ENCODE measurements at places on chromosomes 3 and 15. TPM values are rescaled to one million over a fixed set of nuclear protein-coding genes. Genes with fewer than 3 reads are reported as not detected.

The TIGIT gene
- polyA plus RNA-seq = 1.0 TPM

The CAPN3 gene
- 2.9 TPM for polyA plus RNA-seq

The COPB2 gene
- polyA plus RNA-seq = 32.7 TPM

- DNase-seq = no peak
Measured at GRCh38 chr15:82111918-82112317, 66.1 kb upstream of the MEX3B start.

The RBMS3 gene
- polyA plus RNA-seq = 1.3 TPM

DNA sequence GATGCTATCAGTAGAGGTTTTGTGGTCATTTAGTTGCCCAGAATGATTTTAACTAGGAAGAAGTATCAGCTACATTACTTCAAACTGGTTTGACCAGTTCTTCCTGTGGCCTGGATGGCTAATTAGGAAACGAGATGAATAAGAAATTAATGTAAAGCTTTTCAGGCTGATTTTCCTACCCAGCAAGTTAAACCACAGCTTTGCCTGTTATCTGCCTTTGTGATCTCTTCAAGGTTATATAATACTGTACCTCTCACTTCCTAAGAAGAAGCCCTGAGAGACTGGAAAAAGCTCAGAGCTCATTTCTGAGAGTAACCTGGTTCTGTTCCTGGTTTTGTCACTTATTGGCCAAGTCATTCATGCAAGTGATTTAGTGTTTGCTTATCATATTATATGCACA, 782.2 kb upstream of the GOLIM4 start:
- no peak for DNase-seq

The REC114 gene
- not detected for polyA plus RNA-seq

- DNase-seq = no peak
Measured at GRCh38 chr3:126112531-126113237, 28.8 kb upstream of the SLC41A3 start.

The RHOV gene
- polyA plus RNA-seq = not detected

DNA sequence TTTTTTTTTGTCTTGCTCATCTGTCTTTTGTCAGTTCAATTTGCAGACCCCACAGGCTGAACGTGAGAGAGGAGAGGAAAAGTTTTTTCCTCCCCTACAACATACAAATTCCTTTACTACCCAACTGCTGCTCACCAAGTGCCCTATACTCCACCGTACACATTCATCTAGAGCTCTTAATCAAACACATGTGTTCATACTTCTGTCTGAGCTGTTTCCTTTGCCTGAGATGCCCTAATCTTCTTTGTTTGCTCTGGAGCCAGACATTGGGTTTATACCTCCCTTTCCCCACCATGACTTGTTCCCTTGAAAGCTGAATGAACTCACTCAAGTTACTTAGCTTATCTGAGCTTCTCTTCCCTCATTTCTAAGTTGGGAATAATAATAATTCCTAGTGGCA, 122.7 kb upstream of the RASGRP1 start:
- no peak for DNase-seq

The SCG5 gene
- polyA plus RNA-seq = not detected

DNA sequence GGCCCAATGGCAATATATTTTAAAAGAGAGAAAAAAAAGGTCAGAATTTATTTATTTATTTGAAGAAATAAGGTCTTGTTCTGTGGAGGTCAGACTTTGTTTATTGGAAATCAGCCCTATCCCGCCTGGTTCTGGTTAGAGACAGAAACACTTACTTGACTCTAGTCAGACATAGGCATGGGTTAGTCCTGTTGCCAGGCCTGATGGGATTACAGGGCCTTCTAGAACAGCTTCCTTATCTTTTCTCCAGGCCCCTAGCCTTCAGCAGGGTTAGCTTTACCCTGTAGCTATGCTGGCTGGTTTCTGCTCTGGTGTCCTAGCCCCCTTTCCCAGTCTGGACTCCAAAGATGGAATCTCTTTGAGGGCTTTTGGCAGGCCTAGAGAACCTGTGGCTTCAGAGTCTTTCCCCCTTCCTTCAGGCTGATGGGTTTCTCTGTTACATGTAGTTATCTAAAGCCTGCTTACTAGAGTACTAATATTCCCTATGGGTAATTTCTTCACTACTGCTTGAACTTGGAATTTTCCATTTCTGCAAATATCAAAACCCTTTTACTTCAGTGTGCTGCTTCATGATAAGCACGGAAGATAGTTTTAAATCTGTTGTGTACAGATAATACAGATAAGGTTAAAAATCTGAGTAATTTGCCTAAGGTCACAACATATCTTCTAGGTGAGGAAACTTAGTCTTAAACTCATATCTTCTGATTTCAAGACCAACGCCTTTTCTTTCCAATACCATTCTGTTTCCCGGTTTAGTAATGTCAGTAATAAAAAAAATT, 10.6 kb downstream of the IREB2 start:
- no peak for DNase-seq

GRCh38 chr3:136042608-136043221, 77.2 kb downstream of the PPP2R3A start:
- no peak for DNase-seq

The GPX1 gene
- 380 TPM for polyA plus RNA-seq

Measured in naive B cell (primary cell).